ENCODE measurements at places on chromosomes 5 and 9.
A peak's percentile ranks its signal among the peaks of the same experiment; 100 is the strongest.

- no peaks in the 10 kb centered on the region for H3K27me3 ChIP-seq
- H3K4me1 ChIP-seq, result peaks cover 64% of the 10 kb centered on the region
- no peak overlapping the region for H3K4me3 ChIP-seq
- H3K27ac ChIP-seq, result no peak overlapping the region
Measured at GRCh38 chr5:80229902-80230255, 26.0 kb downstream of the SERINC5 start.

GRCh38 chr9:89815903-89816573 lies 211.2 kb downstream of the GADD45G start:
- DNase-seq, result no peak
- no peaks in the 10 kb centered on the region for H3K36me3 ChIP-seq
- H3K4me3 ChIP-seq, result no peak overlapping the region
- no peak overlapping the region for H3K27ac ChIP-seq
- H3K27me3 ChIP-seq, result peaks cover 17% of the 10 kb centered on the region
- H3K4me1 ChIP-seq, result peaks cover 44% of the 10 kb centered on the region

GRCh38 chr9:109769250-109769649 lies 10.7 kb upstream of the PALM2AKAP2 start:
- H3K27ac ChIP-seq, result no peak overlapping the region
- H3K27me3 ChIP-seq, result no peaks in the 10 kb centered on the region
- H3K4me3 ChIP-seq, result no peak overlapping the region
- H3K4me1 ChIP-seq, result no peaks in the 10 kb centered on the region
- DNase-seq, result no peak
- H3K36me3 ChIP-seq, result no peaks in the 10 kb centered on the region

DNA sequence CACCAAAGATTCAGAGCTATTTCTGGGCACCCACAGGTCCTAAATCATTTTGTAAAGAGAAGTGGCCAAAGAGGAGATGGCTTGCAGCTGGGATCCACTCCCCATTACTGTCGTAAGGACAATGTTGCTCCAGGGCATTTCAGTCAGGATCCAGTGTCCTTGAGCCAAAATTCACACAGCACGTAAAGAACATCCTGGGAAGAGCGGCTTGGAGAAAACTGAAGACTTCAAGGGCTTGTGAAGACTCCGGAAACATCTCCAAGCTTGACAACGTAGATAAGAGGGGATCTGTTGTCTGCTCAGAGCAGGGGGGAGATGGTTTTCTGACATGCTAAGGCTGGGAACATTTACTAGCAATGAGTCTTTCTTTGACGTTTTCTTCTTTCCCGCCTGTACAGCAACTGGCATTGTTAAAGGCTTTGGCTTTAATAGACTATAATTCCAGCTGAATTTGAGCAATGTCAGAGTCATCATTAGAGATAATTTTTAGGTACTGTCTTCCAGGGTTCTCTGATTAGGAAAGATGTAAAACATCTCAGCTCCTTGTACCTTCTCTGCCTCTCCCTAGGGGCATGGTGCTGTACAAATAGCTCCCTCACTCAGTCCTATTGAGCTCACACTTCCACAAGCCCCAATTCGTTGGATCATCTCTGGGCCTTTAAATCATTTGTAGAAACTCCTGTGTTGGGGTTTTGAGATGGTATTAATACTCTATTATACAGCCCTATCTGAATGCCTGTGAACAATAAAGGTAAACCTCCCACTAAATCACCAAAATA lies 39.7 kb downstream of the EGFLAM start:
- no peak overlapping the region for H3K4me3 ChIP-seq
- no peak for DNase-seq
- H3K27ac ChIP-seq, result no peak overlapping the region
- H3K36me3 ChIP-seq, result no peaks in the 10 kb centered on the region

GRCh38 chr5:83482961-83483360 lies 11.4 kb downstream of the VCAN start:
- DNase-seq, result no peak
- peaks cover 23% of the 10 kb centered on the region for H3K27me3 ChIP-seq
- H3K27ac ChIP-seq, result no peak overlapping the region
- H3K36me3 ChIP-seq, result no peaks in the 10 kb centered on the region
- no peaks in the 10 kb centered on the region for H3K4me1 ChIP-seq

DNA sequence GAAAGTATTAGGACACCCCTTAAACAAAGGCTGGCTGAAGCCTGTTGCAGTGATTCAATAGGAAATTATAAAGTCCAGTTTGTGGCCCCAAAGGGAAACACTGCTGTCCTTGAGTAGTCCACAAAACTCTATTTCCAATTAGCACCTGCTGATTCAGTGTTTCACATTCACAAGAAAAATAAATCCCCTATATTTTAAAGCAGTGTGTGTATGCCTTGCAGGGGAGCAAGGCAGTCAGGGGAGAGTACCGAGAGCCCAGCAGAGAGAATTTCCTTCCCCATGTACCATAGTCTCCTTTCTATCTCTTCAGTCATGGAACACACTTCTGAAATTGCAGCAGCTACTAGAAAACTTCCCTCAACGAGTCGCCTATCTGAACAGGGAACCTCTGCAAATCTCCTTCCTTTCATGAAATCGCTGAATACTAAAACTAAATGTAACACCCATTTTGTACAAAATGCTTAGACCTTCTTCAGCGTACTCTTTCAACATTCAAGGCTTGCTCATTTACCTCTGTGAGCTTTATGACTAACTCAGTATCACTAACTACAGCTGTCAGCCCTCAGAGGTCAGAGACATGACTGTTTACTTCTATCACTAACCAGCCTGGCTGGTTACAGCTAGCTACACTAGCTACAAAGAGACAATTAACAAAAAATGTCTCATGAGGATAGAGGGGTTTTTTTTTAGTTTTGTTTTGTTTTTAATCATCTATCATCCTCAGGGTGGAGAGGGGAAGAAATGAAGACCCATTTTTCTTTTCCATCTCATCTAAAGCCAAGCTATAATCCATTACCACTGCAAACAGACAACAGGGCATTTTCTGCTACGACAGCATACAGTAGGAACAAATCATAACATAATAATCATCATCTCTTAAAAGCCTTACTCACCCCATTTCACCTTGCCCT lies 188.7 kb downstream of the EBF1 start:
- H3K4me3 ChIP-seq, result no peak overlapping the region
- DNase-seq, result no peak
- no peaks in the 10 kb centered on the region for H3K4me1 ChIP-seq
- no peaks in the 10 kb centered on the region for H3K36me3 ChIP-seq
- H3K27me3 ChIP-seq, result no peaks in the 10 kb centered on the region
- H3K27ac ChIP-seq, result no peak overlapping the region

- H3K36me3 ChIP-seq, result peaks cover 6% of the 10 kb centered on the region
- H3K27me3 ChIP-seq, result no peaks in the 10 kb centered on the region
- peaks cover 18% of the 10 kb centered on the region for H3K4me1 ChIP-seq
- no peak overlapping the region for H3K4me3 ChIP-seq
- peak; percentile 44 for DNase-seq
Measured at GRCh38 chr9:123562844-123563346, 206.9 kb downstream of the CRB2 start.

- DNase-seq, result no peak
- H3K4me3 ChIP-seq, result no peak overlapping the region
Measured at GRCh38 chr5:110377943-110378342, 348.5 kb downstream of the TMEM232 start.

DNA sequence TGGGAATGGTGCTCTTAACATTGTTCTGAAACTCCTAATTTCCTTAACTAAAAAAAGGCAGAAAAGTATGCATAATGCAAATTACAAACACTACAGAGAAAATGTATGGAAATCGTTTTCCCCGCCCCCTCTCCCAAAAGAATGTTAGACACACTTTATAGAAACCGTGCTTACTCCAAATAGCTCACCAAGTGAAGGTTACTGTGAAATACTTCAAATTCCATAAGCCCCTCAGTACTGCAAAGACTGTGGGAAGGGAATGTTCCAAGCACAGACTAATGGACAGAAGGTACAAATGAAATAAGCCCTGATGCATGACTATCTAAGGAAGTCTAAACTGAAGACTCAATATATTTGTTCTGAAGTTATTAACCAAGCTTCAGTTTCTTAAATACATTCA lies 12.5 kb downstream of the MAPKAP1 start:
- no peak overlapping the region for H3K27ac ChIP-seq
- H3K4me1 ChIP-seq, result no peaks in the 10 kb centered on the region
- DNase-seq, result no peak

DNA sequence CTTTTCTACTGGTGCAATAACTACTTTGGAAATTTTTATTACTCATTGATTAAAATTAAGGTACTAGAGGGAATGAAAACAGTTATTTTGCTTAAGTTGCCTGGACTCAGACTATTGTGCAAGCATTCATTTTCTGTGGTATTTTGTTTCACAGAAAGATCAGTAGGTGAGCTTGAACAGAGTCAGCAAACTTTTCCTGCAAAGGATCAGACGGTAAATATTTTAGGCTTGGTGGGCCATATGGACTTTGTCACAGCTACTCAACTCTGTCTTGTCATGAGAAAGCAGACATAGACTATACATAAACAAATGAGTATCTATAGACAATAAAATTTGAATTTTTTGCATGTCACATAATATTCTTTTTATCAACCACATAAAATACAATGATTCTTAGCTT lies 1036.4 kb downstream of the NR2F1-AS1 start:
- no peak overlapping the region for H3K4me3 ChIP-seq
- H3K27ac ChIP-seq, result no peak overlapping the region
- DNase-seq, result no peak
- H3K27me3 ChIP-seq, result no peaks in the 10 kb centered on the region
- H3K36me3 ChIP-seq, result no peaks in the 10 kb centered on the region

DNA sequence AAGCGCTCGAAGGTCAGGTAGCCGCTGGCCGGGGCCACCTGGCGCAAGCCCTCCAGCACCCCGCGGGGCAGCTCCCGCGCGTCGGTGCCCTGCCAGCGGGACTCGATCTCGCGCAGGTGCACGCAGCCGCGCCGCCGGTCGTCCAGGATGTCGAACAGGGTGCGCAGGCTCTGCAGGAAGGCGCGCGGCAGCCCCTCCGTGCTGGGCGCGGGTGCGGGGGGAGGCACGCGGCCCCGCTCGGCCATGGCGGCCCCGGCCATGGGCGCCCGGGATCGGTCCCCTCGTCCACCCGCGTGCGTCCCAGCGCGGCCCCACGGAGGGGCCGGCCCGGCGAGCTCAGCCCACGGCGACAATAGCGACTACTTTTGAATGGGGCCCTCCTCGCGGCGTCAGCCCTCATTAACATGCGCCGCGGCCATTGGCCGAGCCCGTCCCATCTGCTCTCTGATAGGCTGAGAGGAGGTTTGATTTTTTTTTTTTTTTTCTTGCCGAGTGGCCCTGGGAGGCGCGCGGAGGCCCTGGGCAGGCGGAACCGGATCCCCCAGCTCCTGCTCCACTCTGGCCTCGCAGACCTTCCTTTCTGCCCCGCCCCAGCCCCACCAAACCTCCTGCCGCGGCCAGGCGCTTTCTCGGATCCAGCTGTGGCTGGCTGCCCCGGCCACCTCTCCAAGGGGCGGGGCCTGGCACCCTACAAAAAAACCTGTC lies at the start of gene SAPCD2:
TSS of gene SAPCD2 (minus strand) at position 357 of the 705 bp plus-strand sequence. CDS start at position 260, 97 bp downstream.
- H3K4me1 ChIP-seq, result peaks cover 28% of the 10 kb centered on the region
- peaks cover 7% of the 10 kb centered on the region for H3K36me3 ChIP-seq
- DNase-seq, result peak; percentile 92
- H3K27ac ChIP-seq, result peak within 1 kb of the TSS; percentile 91
- H3K4me3 ChIP-seq, result peak within 1 kb of the TSS; percentile 86

GRCh38 chr9:12640866-12641636 lies 52.1 kb upstream of the TYRP1 start:
- no peak for DNase-seq
- no peak overlapping the region for H3K4me3 ChIP-seq
- H3K27me3 ChIP-seq, result no peaks in the 10 kb centered on the region
- H3K4me1 ChIP-seq, result no peaks in the 10 kb centered on the region
- H3K36me3 ChIP-seq, result no peaks in the 10 kb centered on the region
- no peak overlapping the region for H3K27ac ChIP-seq

DNA sequence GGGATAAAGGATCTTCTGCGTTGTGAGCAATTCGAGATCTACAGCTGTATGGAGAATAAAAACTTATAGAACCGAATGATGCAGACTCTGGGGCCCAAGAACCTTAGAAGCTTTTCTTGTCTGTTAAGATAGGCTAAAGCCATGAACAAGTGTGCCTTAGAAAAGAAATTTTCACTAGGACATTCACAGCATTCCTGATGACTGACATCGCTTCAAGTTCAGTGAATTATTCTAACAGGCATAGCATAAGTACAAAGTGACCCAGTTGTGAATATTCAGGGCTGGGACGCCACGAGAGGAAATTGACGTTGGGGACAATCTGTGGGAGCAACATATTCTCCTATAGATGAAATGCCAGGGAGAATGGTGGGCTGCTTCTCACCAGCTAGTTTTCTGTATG lies 32.0 kb upstream of the PANK3 start:
- no peak overlapping the region for H3K27ac ChIP-seq
- DNase-seq, result no peak
- H3K4me3 ChIP-seq, result no peak overlapping the region
- H3K36me3 ChIP-seq, result no peaks in the 10 kb centered on the region
- H3K4me1 ChIP-seq, result peaks cover 9% of the 10 kb centered on the region

DNA sequence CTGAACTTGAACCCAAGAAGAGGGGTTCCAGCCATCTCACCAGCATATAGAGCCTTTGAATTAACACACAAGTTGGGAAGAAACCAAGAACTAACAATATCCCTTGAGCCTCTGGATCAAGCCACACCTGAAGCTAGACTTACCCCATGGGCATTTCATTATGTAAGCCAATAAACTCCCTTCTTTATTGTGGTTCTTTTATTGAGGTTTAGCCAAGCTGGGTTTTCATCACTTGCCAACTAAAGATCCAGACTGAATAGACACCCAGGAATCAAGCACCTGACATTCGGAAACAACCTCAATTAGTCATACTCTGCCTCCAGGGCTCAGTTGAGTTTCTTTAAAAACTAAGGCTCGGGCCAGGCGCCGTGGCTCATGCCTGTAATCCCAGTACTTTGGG lies 226.7 kb downstream of the AGTPBP1 start:
- H3K4me3 ChIP-seq, result no peak overlapping the region
- H3K36me3 ChIP-seq, result no peaks in the 10 kb centered on the region
- H3K27ac ChIP-seq, result no peak overlapping the region
- H3K4me1 ChIP-seq, result no peaks in the 10 kb centered on the region
- no peak for DNase-seq
- H3K27me3 ChIP-seq, result peaks cover 2% of the 10 kb centered on the region

DNA sequence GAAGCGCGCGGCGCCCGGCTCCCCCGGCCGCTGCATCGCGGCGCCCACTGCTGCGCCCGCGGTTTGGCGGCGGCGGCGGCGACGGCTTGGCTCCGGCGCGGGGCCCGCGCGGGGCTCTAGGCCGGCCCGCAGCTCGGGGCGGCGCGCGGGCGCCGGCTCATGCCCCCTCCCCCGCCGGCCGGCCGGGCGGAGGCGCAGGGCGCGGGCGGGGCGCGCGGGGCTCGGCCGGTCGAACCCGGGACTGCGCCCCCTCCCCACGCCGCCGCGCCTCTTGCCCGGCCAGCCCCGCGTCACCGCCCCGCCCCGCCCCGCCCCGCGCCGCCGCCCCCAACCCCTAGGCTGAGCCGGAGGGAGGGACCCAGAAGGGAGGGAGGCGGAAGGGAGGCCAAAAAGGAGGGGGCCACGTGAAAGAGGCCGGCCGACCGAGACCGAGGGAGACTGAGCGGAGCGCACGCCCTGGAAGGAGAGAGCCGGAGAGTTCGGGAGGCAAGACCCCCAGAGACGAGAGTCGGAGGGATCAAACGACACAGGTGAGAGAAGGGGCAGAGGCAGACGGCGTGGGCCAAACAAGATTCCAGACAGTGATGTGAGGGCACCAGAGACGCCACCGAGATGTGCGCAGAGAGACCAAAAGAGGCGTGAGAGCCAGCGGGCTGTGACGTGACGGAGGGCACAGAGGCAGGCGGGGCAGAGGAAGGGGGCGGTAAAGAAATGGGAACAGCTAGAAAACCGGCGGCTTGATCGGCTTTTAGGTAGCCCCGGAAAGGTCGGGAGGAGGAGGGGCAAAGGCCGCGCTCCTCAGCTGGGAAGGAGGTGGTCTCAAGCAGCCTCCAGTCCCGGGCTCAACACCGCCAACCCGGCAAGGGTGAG lies at the start of gene BARX1:
TSS of gene BARX1 (minus strand) at position 245 of the 870 bp plus-strand sequence. CDS start at position 36, 209 bp downstream.
- peak; percentile 49 for DNase-seq
- peak within 1 kb of the TSS; percentile 8 for H3K27ac ChIP-seq
- H3K36me3 ChIP-seq, result peaks cover 6% of the 10 kb centered on the region
- H3K4me1 ChIP-seq, result peaks cover 48% of the 10 kb centered on the region
- H3K4me3 ChIP-seq, result peak within 1 kb of the TSS; percentile 44
